ENCODE measurements at places on chromosomes 1 and 21.
A peak's percentile ranks its signal among the peaks of the same experiment; 100 is the strongest.

GRCh38 chr1:230611878-230612235, 30.4 kb upstream of the COG2 start:
- no peak for DNase-seq

- DNase-seq = no peak
These were observed 4.2 kb upstream of the GUCA2A start for GRCh38 chr1:42168763-42169162.

DNA sequence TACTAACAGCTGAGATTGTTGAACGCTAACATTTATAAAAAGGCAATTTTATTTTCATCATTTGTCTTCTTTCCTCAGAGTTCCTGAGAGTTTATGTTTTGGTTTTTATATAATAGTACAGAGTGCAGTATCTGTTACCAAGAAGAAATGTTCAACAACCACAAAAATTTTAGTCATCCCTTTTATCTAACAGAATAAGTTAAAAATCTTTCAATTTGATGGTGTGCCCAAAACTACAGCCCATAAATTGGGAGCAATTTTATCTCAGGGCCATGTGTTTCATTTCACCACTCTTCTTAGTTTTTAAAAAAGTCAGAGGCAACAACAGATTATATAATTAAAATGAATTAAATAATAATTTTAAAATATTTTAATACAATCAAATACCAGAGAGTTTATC, 37.1 kb downstream of the NEXN start:
- DNase-seq = peak; percentile 8

DNA sequence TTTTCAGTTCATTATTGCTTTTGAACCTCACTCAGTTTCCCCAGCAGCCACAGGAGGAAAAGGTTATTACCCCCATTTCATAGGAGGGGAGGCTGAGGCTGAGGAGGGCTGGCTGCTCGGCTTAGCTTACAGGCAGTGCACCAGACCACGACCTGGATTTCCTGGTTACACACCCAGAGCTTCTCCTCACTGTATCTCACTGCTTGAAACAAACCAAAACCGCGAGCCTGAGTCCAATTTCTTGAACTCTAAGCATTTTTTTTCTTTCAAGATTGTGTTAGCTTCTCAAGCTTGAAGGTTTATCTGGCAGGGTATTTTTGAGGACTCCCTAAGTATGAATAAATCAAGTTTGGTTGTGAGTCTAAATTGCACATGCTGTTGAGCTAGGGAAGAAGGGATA, 188.9 kb upstream of the EDN2 start:
- peak; percentile 72 for DNase-seq

DNA sequence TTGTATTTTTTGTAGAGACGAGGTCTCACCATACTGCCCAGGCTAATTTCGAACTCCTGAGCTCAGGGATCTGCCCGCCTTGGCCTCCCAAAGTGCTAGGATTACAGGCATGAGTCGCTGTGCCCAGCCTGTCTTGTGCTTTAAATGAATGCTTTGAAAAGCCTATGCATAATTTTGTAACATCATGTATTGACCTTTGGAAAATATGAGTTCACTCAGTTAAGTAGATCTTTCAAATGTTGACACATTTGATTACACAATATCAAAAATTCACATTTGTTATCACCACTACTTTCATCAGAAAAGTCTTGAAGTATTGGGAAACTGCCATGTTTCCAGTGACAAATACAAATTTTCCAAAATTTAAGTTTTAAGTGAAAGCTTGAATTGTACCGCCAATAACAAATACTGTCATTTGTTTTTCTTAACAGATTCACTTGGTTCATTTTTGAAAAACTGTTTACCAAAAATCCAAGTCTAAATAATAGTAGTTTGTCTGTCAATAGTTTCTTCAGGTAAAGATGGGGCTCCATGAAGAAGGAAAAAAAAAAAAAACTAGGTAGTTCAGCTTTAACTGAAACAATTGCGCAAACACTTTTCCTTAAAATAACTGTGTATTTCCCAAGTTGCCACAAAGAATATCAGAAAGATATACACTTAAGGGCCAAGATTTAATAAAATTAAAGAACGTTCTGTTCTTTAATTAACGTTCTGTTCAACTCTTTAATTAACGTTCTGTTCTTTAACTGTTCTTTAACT, 233.2 kb upstream of the NR5A2 start:
- DNase-seq = no peak

- no peak for DNase-seq
These were observed 64.7 kb upstream of the HIVEP3 start for GRCh38 chr1:41983451-41983850.

DNA sequence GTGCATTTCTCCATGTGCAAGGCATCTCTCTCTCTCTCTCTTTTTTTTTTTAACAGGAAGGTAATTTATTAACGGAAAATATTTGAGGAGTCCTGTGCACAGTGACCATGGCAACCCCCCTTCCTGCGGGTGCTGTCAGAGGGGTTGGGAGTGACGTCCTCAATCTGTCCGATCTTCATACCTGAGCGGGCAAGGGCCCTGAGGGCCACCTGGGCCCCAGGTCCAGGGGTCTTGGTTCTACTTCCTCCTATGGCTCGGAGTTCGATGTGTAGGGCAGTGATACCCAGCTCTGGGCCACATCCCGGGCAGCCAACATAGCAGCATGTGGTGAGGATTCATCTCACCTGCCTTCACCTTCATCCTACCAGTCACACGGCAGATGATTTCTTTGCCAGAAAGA, 11.0 kb downstream of the MAPKAPK2 start:
- DNase-seq = no peak
